ENCODE measurements at places on chromosomes 1 and 21.

GRCh38 chr1:3771108-3772026 lies 1.2 kb upstream of the SMIM1 start:
- no peak for DNase-seq

DNA sequence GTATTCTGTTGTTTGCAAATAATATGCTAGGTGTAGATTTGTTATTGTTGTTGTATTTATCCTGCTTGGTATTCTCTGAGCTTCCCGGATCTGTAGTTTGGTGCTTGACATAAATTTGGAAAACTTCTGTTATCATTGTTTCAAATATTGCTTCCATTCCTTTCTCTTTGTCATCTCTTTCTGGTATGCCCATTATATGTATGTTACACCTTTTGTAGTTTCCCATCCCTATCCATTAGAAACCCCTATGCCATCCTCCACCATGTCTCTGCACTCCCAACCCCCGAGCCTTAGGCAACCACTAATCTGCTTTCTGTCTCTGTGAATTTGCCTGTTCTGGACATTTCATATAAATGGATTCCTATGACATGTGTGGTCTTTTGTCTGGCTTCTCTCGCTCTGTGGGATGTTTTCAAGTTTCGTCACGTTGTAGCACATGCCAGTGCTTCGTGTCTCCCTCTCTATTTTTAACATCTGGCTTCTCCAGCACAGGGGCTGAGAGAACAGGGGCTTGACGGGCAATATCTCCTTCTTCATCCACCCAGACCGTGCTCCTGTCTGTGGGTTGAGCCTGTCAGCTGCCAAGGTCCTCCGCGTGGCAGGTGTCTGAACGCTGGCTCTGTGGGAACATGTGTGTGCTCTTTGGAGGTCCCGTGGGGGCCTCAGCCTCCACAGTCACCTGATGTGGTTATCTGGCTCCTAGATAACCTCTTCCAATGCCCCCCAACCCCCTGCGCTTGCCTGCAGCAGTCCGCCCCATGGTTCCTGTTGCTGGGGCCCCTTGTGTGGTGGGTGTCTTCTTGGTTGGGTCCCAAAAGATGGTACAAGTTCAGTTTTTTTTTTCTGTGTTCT lies 32.8 kb upstream of the MAN1C1 start:
- DNase-seq, result no peak

- DNase-seq, result no peak
Observed at GRCh38 chr21:27045281-27045985, 78.5 kb upstream of the ADAMTS5 start.

GRCh38 chr1:69016468-69016867 lies 519.6 kb upstream of the DEPDC1 start:
- DNase-seq, result no peak

- no peak for DNase-seq
Observed at GRCh38 chr1:38326856-38327255, 280.3 kb upstream of the POU3F1 start.

DNA sequence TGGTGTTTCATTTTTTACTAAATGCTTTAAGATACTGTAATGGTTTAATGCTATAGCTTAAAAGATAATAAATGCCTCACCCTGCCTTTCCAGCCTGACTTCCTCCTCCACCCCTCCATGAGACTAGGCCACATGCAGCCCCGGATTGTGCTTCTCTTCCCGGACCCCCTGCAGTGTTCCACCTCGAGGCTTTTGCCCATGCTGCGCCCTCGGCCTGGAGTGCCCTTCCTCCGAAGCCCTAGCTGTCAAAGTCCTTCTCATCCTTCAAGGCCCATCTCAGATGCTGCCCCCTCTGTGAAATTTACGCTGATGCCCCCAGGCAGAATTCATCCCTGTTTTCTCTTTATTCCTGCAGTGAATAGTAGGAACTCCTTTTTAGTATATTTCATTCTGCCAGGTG lies 98.5 kb downstream of the ATP5PO start:
- no peak for DNase-seq

GRCh38 chr1:213686983-213687382 lies 300.8 kb upstream of the PROX1 start:
- no peak for DNase-seq

GRCh38 chr21:41953249-41953830 lies 478 bp downstream of the C2CD2 start:
- no peak for DNase-seq

DNA sequence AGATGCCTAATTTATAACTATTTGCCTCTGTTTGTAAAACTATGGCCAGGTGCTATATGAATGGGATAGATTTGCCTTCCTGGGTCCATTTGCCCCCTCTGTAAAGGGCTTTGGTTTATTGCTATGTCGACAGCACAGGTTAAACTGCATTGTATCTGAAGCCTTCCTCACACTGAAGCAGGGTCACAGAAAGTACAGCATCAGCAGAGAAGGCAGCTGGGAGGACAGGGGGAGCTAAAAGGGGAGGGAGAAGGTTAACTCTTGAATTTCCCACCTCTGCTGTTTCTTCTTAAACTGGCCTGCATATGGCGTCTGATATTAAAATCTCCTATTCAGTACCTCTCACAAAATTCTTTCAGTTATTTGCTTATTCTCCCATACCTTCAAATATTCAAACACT lies 297.4 kb downstream of the TM2D1 start:
- no peak for DNase-seq

DNA sequence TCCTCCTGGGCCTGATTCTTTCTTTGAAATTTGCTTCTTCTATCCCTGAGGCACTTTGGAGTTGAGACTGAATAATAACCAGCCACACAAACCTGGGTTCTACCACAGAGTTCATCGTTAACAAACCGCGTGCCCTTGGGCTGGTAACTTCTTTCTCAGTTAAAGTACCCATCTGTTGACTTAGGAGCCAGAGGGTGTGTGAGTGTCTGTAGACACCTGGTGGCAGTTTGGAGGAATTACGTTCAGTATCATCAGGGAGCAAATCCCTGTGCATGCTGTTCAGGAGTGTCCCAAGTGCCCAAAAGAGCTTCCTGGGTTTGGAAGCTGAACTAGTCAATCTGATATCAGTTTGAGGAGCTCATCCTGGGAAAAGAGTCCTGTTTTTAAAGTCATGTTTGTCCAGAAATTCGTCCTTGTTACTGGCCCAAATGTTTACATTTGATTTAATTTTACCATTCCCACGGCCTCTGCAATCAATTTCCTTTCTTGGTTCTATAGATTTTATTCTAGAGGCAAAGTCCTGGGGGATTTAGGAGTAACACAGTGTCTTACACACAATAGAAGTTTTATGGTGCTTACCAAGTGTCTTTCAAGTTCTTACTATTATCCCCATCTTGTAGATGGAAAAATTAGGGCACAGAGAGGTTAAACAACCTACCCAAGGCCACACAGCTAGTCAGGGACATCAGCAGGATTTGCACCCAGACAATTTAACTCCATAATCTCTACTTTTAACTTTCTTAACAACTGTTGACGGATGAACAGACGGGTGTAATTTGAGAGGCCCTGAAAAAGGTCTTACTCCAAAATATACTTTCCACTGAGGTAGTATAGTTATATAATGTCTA lies 26.7 kb upstream of the RPTN start:
- no peak for DNase-seq

DNA sequence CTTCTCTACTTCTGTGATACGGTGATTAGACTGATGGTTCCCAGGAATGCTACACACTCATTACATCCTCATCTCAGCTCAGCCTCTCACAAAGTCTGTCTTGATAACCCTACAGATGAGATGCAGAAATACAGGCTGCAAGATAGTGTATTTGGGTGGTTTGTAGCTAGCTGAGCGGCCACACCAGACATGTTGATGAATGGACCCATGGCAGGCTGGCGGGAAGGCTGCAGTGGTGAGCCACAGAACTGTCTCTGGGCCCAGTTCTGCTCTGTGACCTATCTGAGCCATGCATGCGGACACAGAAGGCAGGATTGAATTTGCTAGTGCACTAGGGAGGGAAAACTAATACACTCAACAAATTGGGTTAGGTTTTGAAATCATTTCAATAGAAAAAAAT lies 71.9 kb downstream of the LRRN2 start:
- no peak for DNase-seq

DNA sequence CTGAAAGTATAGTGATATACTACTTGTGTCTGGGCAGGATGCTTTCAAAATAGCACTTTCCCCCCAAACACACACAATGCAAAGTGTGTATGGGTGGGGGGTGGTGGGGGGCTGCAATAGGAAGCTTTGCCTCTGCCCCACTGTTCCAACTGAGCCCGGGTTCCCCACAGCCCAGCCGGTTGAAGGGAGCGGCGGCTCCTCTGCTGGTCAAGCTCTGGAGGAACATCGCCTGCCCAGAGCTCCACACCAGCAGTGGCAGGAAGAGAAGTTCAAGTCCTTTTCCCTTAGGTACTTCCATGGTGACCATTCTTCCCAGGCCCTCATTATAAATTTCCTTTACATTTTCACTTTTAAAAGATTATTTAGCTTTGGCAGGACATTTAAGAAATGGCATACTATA lies 74.9 kb downstream of the CAPZB start:
- DNase-seq, result no peak

- no peak for DNase-seq
Observed at GRCh38 chr1:102853136-102853535, 255.2 kb downstream of the COL11A1 start.

GRCh38 chr1:245687152-245687635 lies 532.4 kb downstream of the KIF26B start:
- DNase-seq, result no peak

- DNase-seq, result no peak
Observed at GRCh38 chr1:178724376-178724727, 692 bp upstream of the RALGPS2 start.

DNA sequence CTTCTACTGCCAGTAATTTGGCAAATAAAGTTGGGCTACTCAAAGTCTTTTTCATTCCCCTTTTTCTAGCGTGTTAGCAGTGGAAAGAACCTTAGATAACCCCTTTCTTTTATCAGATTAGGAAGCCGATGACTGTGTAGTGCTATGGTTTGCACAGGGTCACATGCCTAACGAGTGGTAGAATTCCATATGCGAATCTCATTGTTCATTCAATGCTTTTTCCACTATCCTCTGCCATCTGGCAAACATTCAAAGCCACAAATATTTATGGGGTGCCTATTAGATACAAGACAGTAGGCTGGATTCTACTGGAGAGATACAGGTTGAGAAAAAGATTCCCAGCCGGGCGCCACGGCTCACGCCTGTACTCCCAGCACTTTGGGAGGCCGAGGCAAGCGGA lies 14.9 kb upstream of the IER5 start:
- no peak for DNase-seq

DNA sequence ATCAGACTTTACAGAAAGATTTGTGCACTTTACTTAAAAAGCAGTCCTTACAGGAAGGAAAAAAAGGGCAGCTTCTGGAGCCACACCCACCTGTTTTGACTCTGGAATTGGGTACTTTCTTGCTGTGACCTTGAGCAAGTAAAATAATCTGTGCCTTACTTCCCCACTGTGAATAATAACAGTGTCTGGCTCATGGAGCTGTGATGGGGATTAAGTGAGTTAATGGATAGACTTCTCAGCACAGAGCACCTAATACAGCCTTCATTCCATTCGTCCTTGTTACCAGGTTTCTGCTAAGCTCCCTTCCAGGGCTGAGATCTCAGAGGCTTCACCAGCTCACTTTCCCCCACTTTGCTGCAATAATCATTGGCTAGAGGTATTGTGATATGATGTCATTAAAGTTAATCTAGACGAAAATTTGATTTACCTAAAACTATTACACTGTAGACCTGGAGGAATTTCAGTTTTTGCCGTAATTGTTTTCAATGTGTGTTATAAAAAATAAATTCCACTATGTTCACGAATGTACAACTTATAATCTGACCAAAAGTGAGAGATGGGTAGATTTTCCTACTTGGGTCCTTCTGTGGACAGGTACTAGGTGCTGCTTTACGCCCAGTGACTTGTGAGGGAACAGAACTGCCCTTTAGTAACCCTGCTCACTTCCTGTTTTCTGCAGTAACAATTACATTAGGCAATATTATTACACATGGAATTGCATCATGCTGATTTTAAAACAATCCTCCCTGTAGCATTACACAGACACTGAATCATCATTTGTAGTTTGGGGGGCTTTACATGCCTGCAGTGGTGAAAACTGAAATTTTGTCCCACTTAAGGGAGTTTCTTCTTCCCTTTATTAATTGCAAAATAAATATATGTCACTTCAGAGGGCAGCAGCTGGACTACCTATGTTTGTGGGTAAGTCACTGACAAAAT lies 19.7 kb upstream of the ABCG1 start:
- DNase-seq, result no peak

- no peak for DNase-seq
Observed at GRCh38 chr1:164806531-164806930, 247.5 kb downstream of the PBX1 start.

GRCh38 chr1:65850281-65850680 lies 57.6 kb downstream of the PDE4B start:
- no peak for DNase-seq

DNA sequence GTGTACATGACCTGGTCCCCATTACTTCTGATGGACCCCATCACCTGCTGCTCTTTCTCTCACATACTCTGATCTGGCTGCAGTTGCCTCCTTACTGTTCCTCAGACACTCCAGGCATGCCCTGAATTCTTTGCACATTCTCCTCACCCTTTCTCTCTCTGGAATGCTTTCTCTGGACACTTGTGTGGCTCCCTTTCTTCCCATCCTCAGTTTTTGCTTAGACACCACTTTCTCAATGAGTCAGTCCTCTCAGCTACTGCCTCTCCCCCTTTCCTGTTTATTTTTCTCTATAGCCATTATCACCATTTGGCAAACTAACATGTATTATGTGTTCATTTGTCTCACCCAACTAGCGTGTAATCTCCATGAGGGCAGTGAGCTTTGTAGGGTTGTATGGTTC lies 28.1 kb downstream of the PLXNA2 start:
- DNase-seq, result no peak

- no peak for DNase-seq
Observed at GRCh38 chr1:84771895-84772294, 81.6 kb upstream of the SSX2IP start.

GRCh38 chr1:41560496-41560895 lies 76.0 kb upstream of the EDN2 start:
- DNase-seq, result no peak

- DNase-seq, result no peak
Observed at GRCh38 chr1:208298593-208299269, 54.5 kb upstream of the PLXNA2 start.

DNA sequence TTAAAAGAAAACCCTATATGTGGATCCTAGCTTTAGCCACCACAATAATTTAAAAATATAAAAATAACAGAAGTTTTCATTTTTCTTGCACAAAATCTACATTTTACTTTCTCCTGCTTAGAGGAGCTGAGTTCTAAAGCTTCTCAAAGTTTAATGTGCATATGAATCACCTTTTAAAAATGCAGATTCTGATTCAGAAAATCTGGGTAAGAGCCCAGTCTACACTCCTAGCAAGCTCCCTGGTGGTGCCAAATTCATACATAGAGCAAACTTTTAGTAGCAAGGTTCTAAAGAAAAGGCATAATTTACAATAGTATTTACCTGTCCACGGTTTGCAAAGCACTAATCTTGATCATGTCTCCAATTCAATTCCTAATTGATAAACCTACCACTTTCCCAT lies 19.3 kb downstream of the RSBN1 start:
- DNase-seq, result no peak
